Neuronal stem cell (in vitro differentiated cells): ENCODE measurements at places on chromosomes 2 and 18.

DNA sequence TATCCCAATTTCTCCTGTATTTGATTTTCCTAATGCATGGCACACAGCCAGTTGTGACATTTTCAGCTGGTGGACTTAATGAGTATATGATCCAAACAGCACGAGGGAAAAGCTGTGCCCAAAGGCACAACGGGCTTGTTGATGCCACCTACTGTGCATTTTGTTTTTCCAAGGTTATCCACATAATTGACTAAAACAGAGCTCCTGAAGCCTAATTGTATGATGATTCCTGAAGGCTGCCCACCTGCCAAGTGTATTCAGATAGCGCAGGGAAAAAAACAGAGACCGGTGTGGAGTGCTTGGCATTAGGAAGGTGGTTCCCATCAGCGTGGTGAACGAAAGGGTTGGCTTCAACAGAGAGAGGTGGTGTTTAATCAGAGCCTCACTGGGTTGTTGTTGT, 14.9 kb downstream of the RBMS1 start:
- DNase-seq, result no peak

- no peak for DNase-seq
Measured at GRCh38 chr2:37610638-37611289, 60.7 kb downstream of the CDC42EP3 start.

DNA sequence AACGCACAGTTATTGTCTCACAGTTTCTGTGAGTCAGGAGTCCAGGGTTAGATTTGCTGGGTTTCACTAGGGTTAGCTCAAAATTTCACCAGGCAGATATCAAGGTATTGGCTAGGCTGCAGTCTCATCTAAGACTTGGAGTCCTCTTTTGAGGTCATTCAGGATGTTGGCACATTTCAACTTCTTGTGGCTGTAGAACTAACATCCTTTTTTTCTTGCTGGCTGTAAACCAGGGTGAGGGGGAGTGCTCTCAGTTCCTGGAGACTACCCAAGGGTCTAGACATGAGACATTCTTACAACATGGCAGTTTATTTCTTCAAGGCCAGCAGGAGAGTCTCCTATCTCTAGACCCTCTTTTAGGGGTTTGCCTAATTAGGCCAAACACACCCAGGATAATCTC, 12.8 kb upstream of the CAVIN2 start:
- DNase-seq, result no peak

GRCh38 chr2:85195956-85196355, 62.8 kb downstream of the TCF7L1 start:
- no peak for DNase-seq

GRCh38 chr2:110205660-110206455, 1.0 kb upstream of the NPHP1 start:
- no peak for DNase-seq

- no peak for DNase-seq
Measured at GRCh38 chr18:32478317-32478716, 7.6 kb upstream of the GAREM1 start.

GRCh38 chr2:48249025-48249424, 280.9 kb upstream of the STON1 start:
- no peak for DNase-seq

GRCh38 chr2:105313877-105314276, 15.7 kb downstream of the TGFBRAP1 start:
- no peak for DNase-seq

DNA sequence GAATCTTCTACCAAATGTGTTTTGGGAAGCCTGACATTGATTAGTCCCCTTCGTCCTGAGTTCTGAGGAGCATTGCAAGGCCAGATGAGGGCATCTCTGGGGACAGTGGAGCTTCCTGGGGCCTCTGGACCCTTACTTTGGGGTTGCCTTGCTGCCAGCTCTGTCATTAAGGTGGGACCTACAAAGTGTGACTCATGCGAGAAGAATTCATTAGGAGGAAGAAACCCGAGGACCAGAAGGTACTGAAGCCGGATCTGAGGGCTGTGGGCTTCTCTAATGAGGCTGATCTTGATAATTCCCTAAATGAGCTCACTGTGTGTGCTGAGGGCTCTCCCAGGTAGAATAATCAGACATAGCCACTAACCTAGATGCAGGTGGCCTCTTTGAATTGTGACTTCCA, 695 bp upstream of the SCYGR2 start:
- DNase-seq, result no peak

- no peak for DNase-seq
Measured at GRCh38 chr2:149082735-149083134, 44.2 kb downstream of the LYPD6B start.

DNA sequence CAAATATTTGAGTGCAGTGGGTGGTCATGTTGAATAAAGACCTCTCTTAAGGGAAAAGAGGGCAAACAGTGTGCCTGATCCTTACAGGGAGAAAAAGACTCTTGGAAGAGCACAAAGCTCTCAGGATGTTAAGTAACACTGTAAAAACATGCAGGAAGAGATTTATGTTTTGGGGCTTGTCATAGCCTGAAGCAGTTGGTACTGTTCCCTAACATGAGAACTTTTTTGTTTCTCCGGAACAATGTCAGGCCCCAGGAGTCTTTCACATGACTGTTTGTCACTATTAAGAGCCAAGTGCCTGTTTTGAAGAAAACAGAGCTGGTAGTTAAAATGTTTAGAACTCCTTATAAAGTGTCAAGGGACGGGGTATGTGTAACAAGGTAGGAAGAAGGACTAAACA, 83.7 kb upstream of the B3GNT2 start:
- DNase-seq, result no peak

GRCh38 chr2:172775319-172775718, 39.7 kb downstream of the RAPGEF4 start:
- DNase-seq, result no peak

GRCh38 chr2:46193356-46193755, 103.9 kb upstream of the EPAS1 start:
- DNase-seq, result no peak

- DNase-seq, result no peak
Measured at GRCh38 chr2:234032279-234032856, 18.1 kb upstream of the SPP2 start.

- DNase-seq, result no peak
Measured at GRCh38 chr2:215903203-215903602, 110.1 kb downstream of the MREG start.

DNA sequence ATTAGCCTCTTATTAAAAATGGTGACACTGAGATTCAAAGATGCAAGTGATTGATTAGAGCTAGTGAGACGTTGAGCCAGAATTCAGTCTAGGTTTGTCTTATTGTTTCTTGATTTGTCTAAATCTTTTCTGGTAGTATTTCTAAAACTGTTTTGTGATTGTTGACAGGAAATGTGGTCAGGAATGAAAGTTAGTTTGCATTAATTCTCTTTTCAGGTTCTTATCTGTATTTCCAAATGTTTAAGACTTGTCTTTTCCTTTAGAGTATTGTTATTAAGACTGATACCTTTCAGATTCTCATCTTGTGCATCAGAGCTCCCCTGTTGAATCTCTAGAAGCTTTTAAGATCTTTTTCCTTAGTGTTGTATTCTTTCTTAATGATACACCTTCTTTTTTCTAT, 89.3 kb downstream of the MBD5 start:
- no peak for DNase-seq

GRCh38 chr2:179952658-179953057, 54.4 kb downstream of the CWC22 start:
- no peak for DNase-seq

- no peak for DNase-seq
Measured at GRCh38 chr2:188410504-188411235, 119.0 kb downstream of the GULP1 start.

DNA sequence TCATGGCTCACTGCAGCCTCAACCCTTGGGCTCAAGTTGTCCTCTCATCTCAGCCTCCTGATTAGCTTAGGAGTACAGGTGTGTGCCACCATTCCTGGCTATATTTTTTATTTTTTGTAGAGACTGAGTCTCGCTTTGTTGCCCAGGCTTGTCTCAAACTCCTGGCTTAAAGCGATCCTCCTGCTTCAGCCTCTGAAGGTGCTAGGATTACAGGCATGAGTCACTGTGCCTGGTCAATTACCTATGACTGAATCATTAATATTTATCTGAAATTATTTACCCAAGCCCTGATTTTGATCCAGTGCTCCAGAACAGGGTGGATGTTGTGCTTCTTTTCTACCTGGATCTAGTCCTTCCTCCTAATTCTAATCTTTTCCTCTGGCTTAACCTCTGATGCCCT, 87.8 kb downstream of the MAP2 start:
- no peak for DNase-seq

- DNase-seq, result no peak
Measured at GRCh38 chr2:205692104-205692503, 9.8 kb downstream of the NRP2 start.

GRCh38 chr2:187134306-187134705, 285.3 kb upstream of the ZSWIM2 start:
- DNase-seq, result no peak

GRCh38 chr2:193350509-193350908, 1155.8 kb upstream of the TMEFF2 start:
- DNase-seq, result no peak

DNA sequence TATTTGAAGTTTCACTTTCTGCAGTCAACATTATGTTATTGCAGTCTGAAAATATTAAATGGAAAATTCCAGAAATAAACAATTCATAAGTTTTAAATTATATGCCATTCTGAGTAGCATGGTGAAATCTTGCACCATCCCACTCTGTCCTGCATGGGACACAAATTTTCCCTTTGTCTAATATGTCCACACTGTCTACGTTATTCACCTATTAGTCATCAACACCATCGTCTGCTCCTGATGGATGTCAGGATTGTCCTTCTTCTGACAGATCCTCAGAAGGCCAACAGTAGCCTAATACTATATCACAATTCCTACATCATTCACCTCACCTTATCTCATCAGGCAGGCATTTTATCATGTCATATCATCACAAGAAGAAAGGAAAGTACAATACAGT, 163.1 kb downstream of the TXNL1 start:
- no peak for DNase-seq

- no peak for DNase-seq
Measured at GRCh38 chr2:3494984-3495666, 24.2 kb downstream of the ADI1 start.
